ENCODE measurements at places on chromosomes 11 and 22.

DNA sequence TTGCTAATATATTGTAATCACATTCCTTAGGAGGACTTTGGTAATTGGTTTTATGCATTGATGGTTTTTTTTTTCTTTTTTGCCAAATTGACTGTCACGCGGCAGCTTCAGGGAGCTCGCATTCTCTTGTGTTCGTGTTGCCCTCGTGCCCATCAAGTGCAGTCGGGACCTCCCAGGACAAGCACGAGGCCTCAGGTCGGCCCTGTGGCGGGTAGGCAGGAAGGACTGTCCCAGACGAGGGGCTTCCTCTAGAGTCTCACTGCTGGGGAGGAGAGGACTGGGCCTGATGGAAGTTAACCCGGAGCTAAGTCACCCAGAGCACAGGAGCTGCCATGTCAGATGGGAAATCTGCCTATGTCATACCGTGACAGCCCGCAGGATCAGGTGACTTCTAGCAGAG is 37.0 kb downstream of the CTTN start:
- no peak for DNase-seq

DNA sequence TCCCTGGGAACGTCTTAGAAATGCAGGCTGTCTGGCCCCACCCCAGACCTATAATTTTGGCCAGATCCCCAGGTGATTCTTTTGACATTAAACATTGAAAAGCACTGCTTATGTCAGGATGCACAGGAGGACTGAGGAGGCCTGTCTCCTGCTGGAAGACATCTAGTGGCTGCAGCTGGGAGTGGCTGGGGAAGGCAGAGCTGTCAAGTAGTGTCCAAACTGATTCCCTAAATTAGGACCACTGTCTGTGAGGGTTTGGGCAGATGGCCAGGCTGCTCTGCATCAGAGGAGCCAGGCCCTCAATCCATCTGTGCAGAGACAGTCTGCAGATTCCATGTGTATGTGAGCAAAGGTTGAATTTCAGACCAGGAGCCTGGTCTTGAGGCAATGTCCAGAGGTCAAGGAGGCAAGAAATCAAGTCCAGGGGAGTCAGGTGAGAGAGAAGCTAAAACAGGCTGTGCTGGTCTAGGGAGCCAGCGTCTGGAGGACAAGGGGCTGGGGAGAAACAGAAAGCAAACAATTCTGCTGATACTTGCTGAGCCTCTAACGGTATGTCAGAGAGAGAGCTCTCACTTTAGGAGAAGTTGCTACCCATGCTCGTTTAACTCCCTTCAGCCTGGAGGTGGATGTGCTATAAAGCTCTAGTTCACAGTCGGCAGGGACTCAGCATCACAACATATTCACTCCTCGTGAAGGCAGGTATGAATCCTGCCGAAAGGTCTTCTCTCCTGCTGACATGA is 15.3 kb upstream of the SYTL2 start:
- no peak for DNase-seq

- no peak for DNase-seq
These were observed 476.9 kb downstream of the MIAT start for GRCh38 chr22:27134315-27134701.

DNA sequence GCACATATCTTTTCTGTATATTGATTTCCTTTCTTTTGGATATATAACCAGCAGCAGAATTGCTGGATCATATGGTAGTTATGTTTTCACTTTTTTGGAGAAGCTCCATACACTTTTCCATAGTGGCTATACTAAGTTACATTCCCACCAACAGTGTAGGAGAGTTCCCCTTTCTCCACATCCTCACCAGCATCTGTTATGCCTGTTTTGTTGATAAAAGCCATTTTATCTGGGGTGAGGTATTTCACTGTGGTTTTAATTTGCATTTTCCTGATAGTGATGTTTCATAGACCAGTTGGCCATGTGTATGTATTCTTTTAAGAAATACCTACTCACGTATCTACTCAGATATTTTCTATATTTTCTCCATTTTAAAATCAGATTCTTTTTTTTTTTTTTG is 419.3 kb upstream of the FAT3 start:
- no peak for DNase-seq

DNA sequence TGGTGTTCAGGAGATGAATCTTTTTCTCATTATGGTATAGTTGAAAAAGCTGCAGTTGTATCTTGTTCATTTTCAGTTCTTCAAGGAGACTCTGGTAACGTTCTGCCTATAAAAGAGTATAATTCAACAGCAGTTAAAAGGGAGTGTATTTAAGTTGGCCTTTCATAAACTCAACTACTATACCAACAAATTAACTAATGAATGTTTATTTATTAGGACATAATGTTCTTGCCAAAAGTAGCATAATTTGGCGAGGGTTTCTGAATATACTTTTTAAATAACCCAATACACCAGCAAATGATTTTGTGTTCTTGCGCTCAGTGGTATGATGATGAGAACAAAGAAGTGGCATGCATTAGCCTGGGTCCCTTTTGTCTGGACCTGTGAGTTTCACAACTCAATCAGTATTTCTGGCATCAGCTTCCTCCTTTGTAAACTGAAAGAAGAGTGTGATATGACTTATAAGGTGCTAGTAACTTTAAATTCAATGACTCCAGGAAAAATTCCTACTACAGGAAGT is 10.9 kb downstream of the SMC1B start:
- DNase-seq, result no peak

DNA sequence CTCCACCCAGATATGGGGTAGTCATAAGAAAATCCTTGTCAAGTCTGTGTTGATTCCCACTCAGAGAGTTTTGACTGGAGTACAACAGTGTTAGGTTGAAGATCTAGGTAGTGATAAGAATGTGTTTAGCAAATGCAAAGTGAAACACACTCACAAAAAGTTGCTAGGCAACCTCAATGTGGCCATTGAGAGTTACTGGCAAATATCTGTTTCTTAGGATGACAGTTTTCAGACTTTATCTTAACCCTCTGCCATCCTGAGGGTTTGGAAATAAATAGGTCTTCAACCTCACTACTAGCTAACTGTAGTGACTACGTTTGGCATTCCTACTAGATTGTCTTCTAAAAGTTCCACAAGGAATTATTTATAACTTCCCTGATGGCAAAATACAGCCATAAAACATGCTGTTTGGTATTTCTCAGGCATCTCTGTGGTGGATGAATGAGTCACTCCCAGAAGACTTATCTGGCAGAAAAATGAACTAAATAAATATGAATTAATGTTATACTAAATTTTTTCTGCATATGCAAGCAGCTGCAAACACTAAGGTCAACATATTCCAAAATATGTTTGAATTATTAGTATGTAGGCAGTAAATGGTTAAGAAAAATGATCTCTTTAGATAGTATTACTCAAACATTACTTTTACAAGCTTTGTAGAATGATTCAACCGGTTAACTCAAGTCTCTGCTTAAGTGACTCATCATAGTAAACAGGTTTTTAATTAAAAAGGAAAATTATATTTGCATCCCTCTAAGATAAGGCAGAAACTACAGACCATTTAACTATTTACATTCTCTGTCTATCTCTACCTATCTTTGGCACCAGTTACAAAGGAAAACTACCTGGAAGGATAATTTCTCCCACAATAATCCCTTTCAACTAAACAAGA is 17.1 kb upstream of the SYTL2 start:
- no peak for DNase-seq

GRCh38 chr11:1536065-1536843 is 35.8 kb downstream of the DUSP8 start:
- no peak for DNase-seq

DNA sequence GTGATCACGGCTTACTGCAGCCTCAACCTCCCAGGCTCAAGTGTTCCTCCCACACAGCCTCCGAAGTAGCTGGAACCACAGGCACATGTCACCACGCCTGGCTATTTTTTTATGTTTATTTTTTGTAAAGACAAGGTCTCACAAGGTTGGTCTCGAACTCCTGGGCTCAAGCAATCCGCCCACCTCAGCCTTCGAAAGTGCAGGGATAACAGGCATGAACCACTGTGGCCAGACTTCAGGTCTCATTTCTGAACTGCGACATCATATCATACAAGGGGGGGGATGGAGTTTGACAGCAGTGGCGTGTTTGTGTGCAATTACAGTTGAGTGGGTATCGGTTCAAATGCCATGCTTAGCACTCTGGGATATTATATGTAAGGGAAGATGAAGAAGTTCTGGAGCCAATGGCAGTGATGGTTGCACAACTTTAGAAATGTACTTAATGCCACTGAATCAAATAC is 6.9 kb downstream of the NAALADL1 start:
- no peak for DNase-seq

DNA sequence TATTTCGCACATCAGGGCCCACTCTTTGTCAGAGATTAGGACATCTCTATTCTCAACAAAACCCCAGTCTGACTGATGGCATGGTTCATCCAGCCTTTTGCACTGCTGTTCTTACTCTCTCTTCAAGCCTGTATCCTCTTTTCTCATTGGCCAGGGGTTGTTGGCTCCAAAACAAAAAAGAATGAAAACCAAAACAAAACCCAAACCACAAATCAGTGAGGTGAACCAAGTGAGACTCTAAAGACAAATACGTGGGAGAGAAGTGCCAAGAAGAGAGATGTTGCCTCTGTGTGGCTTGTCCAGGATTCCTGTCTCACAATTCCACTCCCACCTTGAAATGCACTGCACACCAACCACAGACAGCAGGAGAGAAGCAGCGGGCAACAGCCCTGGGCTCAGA is 278.9 kb upstream of the NARS2 start:
- DNase-seq, result no peak
